ENCODE measurements at places on chromosomes 2 and 18.

DNA sequence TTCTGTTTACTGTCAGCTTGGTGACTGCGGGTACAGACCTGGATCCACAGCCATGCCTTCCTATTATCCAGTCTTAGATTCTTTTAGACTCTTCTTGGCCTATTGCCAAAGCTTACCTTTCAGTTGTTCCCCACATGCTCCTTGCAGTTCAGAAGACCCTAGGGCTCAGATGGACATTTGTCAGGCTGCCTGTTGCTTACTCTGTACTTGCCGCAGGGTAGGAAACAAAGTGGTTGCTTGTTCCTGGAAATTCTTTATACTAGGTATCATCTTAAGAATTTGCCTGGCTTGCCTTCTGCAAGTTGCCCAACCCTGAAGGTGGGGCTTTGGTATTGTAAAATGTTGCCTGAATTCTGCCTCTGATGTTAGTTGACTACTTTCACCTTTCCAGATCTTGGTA is 24.4 kb downstream of the CD28 start:
- no peak for DNase-seq

- peak; percentile 31 for DNase-seq
Measured at GRCh38 chr2:119517433-119517832, 6.8 kb downstream of the SCTR start.

DNA sequence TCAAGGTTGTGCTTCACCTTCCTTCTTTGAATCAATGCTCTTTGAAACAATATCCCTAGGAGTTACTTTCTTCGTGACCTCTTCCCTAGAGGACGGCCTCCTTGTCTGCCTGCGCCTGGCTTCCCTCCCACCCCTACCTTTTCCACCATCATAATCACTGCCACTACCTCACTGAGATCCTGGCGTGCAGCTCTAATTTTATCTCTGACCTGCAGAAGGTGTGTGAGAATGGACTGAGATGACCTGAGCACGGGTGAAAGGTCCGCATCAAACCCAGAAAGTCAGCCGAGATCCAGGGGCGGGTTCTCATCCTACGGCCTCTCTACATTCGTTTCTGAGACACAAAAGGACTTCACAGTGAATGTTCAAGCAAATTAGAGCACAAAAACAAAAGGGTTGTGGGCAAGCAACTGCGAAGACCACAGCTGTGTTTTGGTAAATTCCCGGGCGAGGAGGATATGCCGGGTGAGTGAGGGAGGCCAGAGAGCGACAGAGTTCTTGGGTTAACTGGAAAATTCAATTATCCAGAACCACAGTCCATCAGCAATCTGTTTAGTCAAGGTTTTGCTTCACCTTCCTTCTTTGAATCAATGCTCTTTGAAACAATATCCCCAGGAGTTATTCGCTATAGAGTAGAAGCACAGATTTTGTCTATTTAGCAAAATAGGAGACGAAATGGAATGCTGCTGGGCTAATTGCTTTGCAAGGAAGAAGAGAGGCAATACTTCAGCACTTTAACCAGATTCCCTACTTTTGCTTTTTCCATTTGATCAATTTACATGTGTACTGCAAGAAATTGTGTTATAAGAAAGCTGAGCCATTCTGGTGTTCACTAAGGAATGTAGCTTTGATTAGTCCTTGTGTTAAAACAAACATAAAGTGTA is 212.6 kb downstream of the ACKR3 start:
- DNase-seq: no peak

GRCh38 chr2:46956981-46957531 is 41.5 kb upstream of the MCFD2 start:
- no peak for DNase-seq

DNA sequence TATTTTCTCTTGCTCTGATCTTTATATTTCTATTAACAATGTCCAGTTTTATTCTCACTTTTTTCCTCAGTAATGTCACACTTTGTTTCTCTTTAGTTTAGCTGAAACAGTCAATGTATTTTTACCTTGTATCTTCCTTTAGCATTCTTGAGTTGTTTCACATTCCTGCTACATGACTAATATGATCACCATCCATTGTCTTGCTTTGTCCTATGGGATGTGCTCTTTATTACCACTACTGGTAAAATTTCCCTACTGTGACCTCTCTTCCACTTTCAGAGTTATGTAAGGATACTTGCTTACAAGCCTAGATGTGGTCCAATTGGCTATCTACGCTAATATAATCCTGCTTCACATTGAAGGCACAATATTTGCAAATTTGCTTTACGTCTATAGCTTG is 457.9 kb downstream of the PIK3C3 start:
- peak; percentile 5 for DNase-seq

- peak; percentile 39 for DNase-seq
Measured at GRCh38 chr2:142037066-142037465, 93.8 kb downstream of the LRP1B start.

- DNase-seq: no peak
Measured at GRCh38 chr2:208985644-208986043, 438.2 kb upstream of the MAP2 start.

DNA sequence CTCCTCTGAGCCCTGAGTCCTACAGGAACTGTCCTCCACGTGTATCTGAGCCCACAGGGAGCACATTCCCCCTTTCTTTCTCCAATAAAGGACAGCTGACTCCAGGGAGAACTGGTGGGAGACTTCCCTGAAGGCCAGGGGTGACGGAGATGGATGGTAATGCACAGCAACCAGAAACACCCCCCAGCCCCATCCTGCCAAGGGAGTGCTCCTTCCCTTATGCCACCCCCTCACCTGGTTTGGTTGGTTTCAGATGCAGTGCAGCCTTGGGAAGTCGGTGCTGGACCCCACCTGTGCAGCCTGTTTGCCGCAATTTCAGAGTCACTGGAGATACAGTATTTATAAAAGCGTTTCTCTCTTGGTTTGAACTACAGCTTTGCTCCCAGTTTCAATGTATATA is 24.0 kb downstream of the GPR55 start:
- DNase-seq: no peak

- no peak for DNase-seq
Measured at GRCh38 chr2:29239209-29239960, 124.2 kb downstream of the CLIP4 start.

- DNase-seq: no peak
Measured at GRCh38 chr18:3346487-3346886, 84.6 kb downstream of the MYL12B start.

- no peak for DNase-seq
Measured at GRCh38 chr2:25386971-25387875, 45.5 kb upstream of the DNMT3A start.

DNA sequence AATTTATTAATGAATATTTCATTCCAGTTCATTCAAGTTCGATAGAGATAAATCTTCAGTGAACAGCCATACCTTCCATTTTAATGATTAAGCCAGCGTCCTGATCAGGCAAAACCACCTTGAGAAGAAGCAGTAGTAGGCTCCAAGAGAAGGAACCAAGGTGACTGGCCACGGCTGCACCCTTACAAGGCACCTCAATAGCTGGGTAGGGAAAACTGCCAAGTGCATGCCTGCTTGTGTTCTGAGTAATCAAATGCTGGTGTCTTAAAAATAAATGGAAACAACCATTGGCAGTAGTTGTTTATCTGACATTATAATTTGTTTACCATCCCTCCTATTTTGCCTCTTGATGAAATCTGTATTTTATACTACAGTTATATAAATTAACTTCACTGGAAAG is 10.0 kb upstream of the FEZ2 start:
- no peak for DNase-seq

- no peak for DNase-seq
Measured at GRCh38 chr18:58405107-58405898, 223.6 kb downstream of the ALPK2 start.

DNA sequence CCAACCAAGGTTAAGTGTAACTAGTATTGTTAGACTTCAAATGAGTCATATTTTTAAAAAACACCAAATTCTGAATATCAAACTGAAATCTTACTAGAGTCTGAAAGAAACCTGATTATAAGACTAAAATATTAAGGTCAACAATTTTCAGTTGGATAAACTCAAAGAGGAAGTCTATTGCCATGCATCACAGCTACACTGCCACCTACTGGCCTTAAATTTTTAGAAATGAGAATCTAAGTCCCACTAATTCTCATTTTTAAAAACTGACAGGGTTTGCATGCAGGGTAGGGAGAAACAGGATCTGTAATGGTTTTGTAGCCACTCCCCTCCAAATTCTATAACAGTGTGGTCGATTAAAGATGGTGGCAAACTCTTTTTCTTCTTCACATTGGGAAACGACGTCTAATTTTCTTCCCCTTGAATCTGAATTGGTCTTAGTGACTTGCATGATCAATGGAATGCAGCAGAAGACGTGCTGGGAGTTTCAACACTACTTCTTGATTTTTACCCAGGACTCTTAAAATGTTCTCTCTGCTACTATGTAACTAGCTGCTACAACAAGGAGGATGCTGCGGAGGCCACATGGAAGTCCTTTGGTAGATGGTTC is 176.1 kb upstream of the SESTD1 start:
- DNase-seq: peak; percentile 41

DNA sequence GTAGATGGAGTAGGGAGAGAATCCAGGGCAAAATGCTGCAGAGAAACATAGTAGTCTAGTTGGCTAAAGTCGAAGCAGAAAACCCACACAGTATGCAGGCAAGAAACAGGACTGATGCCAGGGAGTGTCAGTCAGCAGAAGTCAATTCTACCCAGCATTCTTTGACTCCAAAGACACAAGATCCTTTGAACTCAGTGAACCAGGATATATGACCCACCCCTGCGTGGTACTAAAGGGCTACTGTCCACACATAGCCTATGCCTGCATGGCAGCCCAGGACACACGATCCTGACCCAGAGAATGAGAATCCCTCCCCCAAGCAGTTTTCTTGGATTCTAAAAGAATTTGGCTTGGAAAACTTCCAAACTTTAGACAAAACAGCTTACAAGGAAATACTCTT is 42.5 kb downstream of the ALK start:
- peak; percentile 6 for DNase-seq

DNA sequence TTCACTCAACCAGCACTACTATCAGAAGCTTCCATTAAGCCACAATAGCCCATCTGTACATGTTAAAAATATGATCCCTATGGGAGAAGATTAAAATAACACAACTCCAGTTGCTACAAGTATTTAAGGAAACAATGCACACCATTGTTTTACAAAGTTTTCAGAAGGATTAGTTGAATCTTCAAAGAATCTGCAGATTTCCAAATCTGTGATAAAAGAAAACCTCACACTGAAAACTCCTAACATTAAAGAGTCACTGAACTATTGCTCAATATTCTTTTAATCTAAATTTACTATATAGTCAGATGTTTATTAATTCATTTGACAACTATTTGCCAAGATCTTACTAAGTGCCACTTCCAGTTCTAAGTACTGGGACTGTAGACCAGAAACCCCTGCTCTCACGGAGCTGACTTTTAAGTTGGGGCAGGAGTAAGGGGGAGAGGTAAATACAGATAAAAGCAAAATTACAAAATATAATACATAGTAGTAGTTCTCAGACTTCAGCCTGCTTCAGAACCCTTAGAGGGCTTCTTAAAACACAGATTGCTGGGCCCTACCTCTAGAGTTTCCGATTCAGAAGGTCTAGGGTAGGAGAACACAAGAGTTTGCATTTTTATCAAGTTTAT is 94.4 kb downstream of the STK39 start:
- no peak for DNase-seq

- DNase-seq: peak; percentile 100
Measured at GRCh38 chr2:55050100-55050994, at the start of gene RTN4. RTN4 (minus strand) TSS chr2:55050451; CDS start chr2:55050300, 151 bp downstream.

DNA sequence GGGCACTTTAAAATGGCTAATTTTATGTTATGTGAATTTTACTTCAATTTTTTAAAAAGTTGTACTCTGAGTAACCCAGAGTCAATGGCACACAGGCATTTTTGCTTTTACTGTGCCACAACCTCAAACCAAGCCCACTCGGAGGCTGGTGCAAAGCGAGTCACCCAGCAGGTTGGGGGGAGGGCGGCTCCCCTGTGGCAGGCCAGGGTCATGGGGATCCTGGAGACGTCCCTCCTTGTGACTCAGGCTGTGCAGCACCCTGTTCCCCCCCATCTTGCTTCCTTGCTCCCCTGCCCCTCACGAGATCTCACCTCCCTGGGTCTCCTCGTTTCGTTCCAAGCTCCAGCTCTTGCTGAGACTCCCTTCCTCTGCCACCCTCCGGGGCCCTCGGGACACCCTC is 58.6 kb downstream of the POMC start:
- DNase-seq: no peak

GRCh38 chr2:65658881-65659280 is 226.5 kb upstream of the SPRED2 start:
- DNase-seq: peak; percentile 69
